Right atrium auricular region (tissue), 2 donors: ENCODE measurements at places on chromosomes 1 and 21.

- no peaks in the 10 kb centered on the region for H3K36me3 ChIP-seq
- no peak for DNase-seq
- H3K4me1 ChIP-seq = peaks cover 27% of the 10 kb centered on the region
- H3K27me3 ChIP-seq = no peaks in the 10 kb centered on the region
- no peak overlapping the region for H3K4me3 ChIP-seq
- peak overlapping the region; percentile 75 for H3K27ac ChIP-seq
Observed at GRCh38 chr1:221439747-221440501, 302.0 kb downstream of the DUSP10 start.

- no peaks in the 10 kb centered on the region for H3K27me3 ChIP-seq
- H3K4me3 ChIP-seq = no peak overlapping the region
- no peak overlapping the region for H3K27ac ChIP-seq
- no peak for DNase-seq
Observed at GRCh38 chr1:167344112-167344511, 123.4 kb downstream of the POU2F1 start.

DNA sequence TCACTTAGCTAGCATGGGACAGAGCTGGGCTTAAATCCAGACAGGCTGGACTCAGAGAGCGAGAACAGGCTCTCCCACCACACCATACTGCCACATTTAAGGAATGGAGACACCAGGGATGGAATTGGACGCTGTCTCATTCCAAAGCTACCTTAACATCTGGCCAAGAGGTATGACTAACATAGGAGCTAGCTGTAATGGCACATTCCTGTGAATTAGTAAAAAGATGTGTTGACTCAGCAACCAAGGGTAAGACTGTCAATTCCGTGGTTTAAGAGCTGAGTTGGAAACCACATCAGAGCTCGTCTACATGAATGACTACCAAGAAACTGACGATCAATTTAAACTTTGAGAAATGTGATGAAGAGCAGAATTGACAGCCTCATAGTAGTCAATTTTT lies 8.3 kb upstream of the TNFRSF9 start:
- H3K36me3 ChIP-seq = no peaks in the 10 kb centered on the region
- no peak for DNase-seq
- H3K4me1 ChIP-seq = no peaks in the 10 kb centered on the region
- no peak overlapping the region for H3K4me3 ChIP-seq

DNA sequence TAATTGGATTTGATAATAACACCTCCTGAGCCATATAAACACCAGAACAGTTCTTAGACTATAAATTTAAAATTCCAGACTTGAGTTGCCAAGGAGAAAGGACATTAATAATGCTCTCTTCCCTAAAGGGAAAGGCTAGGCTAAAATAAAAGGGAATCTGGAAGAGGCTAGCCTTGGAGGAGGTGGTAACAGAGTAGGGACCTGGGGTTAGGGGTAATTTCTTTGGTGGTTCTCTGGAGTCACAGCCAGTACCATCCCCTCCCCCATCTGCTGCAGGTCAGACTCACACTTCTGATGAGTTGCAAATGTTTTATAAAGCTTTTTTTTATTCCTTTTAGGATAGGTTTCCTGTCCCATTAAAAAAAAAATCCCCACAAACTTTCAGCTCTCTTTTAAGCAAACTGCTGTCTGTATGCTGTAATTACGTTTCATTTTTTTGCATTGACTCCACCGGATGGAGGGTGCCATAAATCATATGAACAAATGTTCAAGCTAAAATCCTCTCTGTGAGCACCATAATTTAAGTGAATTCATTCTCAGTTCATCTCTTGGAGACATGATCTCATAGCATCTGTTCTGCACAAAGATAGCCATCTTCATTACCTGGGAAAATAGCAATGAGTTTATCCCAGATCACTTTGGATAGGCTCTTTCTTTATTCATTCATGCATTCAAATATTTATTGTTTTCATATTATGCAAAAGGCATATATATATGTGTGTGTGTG lies 379.6 kb downstream of the TTLL7 start:
- no peak for DNase-seq
- no peak overlapping the region for H3K4me3 ChIP-seq
- no peak overlapping the region for H3K27ac ChIP-seq
- no peaks in the 10 kb centered on the region for H3K27me3 ChIP-seq
- H3K36me3 ChIP-seq = no peaks in the 10 kb centered on the region
- H3K4me1 ChIP-seq = no peaks in the 10 kb centered on the region

DNA sequence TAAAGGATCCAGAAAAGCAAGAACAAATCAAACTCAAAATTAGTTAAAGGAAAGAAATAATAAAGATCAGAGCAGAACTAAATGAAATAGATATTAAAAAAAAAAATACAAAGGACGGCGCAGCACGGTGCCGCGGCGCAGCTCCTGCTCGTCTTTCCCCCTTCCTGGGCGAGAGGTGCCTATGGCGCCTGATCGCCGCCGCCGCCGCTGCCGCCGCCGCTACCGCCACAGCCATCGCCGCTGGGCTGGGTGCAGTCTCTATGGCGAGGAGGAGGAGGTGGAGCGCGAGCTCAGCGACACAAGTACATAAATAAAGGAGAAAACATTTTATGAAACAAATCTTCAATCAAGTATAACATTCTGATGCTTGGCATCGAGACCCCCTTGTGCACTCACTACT lies 77.6 kb upstream of the VANGL1 start:
- no peak for DNase-seq
- no peaks in the 10 kb centered on the region for H3K36me3 ChIP-seq
- H3K4me1 ChIP-seq = no peaks in the 10 kb centered on the region
- no peak overlapping the region for H3K27ac ChIP-seq

GRCh38 chr1:22575532-22576149 lies 12.4 kb downstream of the EPHA8 start:
- no peaks in the 10 kb centered on the region for H3K27me3 ChIP-seq
- no peak for DNase-seq
- H3K4me1 ChIP-seq = no peaks in the 10 kb centered on the region
- no peak overlapping the region for H3K4me3 ChIP-seq
- H3K27ac ChIP-seq = no peak overlapping the region

DNA sequence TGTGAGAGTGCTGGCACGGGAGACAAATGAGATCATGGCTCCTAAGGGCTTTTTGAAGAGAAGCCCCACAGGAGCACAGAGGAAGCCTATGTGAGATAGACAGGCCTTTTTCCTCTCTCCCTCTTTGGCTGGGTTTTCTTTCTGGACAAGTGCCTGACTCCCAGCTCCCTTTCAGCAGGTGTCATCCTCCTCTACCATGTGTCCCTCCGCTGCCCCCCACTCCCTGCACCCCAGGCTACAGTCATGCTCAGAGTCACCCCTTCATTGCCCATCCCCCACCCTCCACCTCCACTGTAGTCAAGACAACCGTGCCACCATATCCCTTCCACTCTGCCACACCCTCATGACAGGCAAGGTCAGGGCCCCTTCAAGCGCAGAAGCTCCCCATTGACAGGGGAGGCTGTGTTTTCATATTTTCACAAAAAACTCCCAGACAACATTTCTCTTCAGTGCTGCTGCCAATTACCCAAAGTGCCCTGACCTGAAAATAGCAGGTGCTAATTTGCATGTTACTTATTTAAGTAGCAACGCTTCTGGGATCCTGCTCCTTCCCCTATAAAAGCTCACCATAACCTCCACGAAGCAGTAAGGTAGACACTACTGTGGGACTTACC lies 92.1 kb upstream of the IPO9 start:
- H3K36me3 ChIP-seq = no peaks in the 10 kb centered on the region
- no peak for DNase-seq

GRCh38 chr1:167056529-167057231 lies 33.5 kb downstream of the GPA33 start:
- H3K4me3 ChIP-seq = no peak overlapping the region
- no peaks in the 10 kb centered on the region for H3K27me3 ChIP-seq
- H3K4me1 ChIP-seq = peaks cover 8% of the 10 kb centered on the region
- no peaks in the 10 kb centered on the region for H3K36me3 ChIP-seq

DNA sequence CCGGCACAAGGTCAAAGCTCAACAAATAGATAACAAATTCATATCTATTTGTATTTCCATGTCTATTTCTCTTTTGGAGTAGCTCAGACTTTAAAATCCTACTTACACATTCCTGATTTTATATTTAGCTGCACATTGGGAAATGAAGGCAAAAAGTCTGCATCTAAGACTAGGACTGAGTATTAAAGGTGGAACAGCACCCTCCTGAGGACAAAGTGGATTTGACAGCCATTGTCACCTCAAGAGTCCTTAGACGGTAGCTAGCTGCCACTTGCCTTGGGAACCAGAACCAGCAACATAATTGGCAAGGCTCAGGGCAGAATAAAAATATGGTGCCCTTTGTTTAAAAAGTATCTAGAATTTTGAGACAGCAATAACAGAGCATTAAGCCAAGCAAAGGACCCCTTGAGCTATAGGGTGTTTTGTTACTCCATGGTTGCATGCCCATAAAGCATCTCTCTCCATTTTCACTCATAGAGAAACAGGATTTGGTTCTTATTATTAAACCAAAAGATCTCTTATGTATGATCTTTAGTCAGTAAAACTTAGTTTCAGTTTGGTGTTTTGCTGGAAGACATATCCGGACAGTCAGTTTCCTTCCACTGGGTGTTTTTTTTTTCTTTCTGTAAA lies 30.0 kb upstream of the SGIP1 start:
- H3K4me1 ChIP-seq = no peaks in the 10 kb centered on the region
- no peak for DNase-seq
- no peaks in the 10 kb centered on the region for H3K27me3 ChIP-seq
- no peak overlapping the region for H3K4me3 ChIP-seq
- H3K36me3 ChIP-seq = no peaks in the 10 kb centered on the region
- no peak overlapping the region for H3K27ac ChIP-seq

- H3K27me3 ChIP-seq = no peaks in the 10 kb centered on the region
- no peak overlapping the region for H3K4me3 ChIP-seq
- H3K36me3 ChIP-seq = no peaks in the 10 kb centered on the region
- no peak overlapping the region for H3K27ac ChIP-seq
Observed at GRCh38 chr21:32087447-32087846, 191.4 kb downstream of the MIS18A start.

GRCh38 chr1:96464066-96464465 lies 257.5 kb upstream of the PTBP2 start:
- no peaks in the 10 kb centered on the region for H3K27me3 ChIP-seq
- DNase-seq = no peak
- H3K36me3 ChIP-seq = no peaks in the 10 kb centered on the region
- no peaks in the 10 kb centered on the region for H3K4me1 ChIP-seq
- no peak overlapping the region for H3K4me3 ChIP-seq

DNA sequence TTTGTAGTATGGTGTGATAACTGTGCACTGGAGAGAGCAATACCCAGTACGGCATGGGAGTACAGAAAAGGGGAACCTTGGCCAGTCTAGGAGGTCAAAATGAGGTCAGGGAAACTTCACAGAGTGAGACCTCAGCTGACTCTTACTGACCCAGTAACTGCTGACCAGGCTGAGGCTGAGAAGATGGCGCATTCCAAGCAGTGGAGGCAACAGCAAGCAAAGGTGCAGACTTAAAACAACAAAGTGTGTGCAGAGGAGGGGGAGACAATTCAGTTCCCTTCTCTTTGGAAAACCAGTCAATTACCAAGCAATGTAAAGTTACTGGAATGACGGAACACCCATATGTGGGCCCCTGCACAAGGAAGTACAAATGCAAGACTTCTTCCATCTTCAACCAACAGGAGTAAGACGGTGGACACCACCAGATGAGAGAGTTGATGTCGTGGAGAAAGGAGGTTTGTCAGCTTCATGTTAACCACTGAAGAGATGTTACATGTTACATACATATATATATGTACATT lies 54.6 kb upstream of the PRDX6 start:
- no peak overlapping the region for H3K27ac ChIP-seq
- no peaks in the 10 kb centered on the region for H3K36me3 ChIP-seq
- no peaks in the 10 kb centered on the region for H3K4me1 ChIP-seq
- no peaks in the 10 kb centered on the region for H3K27me3 ChIP-seq
- no peak for DNase-seq

GRCh38 chr21:44390886-44391285 lies 37.5 kb downstream of the TRPM2 start:
- H3K36me3 ChIP-seq = no peaks in the 10 kb centered on the region
- DNase-seq = peak; percentile 30

DNA sequence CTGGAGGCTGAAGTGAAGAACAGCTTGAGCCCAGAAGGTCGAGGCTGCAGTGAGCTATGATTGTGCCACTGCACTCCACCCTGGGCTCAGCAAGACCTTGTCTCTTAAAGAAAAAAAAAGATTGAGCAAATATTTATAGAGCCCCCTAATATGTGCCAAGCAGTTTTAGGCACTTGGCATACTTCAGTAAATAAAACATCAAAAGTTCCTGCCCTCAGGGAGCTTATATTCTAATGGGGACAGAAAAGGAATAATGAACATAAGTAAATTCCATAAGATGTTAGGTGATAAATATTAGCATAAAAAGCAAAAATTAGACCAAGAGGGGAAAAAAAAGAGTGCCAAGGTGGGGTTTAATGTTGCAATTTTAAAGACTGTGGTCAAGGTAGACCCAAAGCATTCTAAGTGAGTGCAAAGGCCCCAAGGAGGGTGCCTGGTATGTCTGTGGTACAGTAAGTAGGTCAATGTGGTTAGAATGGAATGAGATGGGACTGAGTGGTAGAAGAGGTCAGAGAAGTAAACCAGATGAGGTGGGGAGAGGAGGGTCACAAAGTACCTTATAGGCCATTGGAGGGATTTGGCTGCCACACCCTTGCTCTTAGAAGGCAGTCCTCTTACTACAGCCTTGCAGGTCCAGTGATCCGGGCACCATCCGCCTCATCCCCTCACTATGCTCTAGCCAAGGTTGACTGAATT lies 2.2 kb upstream of the TOE1 start:
- no peak overlapping the region for H3K27ac ChIP-seq
- peaks cover 24% of the 10 kb centered on the region for H3K36me3 ChIP-seq
- no peak for DNase-seq
- H3K4me1 ChIP-seq = peaks cover 27% of the 10 kb centered on the region

GRCh38 chr1:197127246-197127912 lies 19.1 kb downstream of the ASPM start:
- H3K4me1 ChIP-seq = no peaks in the 10 kb centered on the region
- DNase-seq = no peak
- H3K36me3 ChIP-seq = no peaks in the 10 kb centered on the region
- H3K27me3 ChIP-seq = no peaks in the 10 kb centered on the region

DNA sequence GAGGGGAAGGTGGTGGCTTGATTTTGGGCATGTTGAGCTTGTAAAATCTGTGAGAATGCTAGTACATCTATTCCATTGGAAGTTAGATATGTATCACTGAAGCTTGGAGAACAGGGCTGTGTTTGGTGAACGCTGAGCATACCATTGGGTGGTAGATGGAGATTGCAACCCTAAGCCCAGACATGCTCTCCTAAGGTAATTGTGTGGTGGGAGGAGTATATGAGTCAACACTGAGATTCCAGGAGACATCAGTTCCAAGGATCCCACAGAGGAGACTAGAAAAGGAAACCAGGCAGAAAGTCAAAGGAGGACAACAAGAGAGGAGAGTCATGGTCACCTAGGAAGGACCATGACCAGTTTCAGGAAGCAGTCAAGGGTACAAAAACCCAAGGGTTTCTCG lies 60.4 kb downstream of the KIF21B start:
- H3K4me3 ChIP-seq = no peak overlapping the region
- no peaks in the 10 kb centered on the region for H3K36me3 ChIP-seq
- H3K27me3 ChIP-seq = no peaks in the 10 kb centered on the region
- no peak overlapping the region for H3K27ac ChIP-seq
- DNase-seq = no peak

DNA sequence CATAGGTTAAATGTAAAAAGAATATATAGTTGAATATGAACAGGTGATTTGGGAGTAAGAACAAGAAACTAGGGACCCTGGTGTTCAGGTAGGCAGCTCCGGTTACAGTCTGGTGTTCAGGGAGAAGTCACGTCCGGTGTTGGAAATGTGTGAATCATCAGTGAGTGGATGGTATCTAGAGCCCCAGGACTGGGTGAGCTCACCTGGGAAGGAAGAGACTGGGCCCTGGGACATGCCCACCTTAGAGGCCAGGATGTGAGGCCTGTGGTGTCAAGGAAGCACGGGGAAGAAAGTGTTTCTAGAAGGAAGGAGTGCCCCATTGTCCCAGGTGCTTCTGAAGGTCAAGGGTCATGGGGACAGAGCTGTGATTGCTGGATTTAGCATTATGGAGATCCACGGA lies 1.5 kb upstream of the GJB3 start:
- H3K4me3 ChIP-seq = no peak overlapping the region
- no peak for DNase-seq
- no peak overlapping the region for H3K27ac ChIP-seq
- peaks cover 11% of the 10 kb centered on the region for H3K27me3 ChIP-seq
